ENCODE measurements at places on chromosomes 4 and X.

DNA sequence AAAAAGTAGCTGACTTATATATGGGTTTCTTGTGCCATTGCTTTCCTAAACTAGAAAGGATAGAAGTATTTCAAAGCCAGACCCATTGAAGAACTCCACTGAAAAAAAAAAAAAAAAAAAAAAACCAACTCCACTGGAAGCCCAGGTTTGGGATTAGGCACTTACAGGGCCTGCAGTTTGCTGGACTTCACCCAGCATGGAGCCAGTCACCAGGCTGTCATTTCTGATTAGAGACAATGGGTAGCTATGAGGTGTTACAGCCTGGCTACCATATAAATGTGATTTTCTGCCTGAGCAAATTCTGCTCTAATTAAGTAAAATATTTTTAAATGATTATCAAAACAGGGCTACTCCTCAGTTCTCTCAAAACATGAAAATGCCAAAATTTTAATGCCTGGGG, 49.5 kb downstream of the HS6ST2 start:
- DNase-seq = no peak

- DNase-seq = no peak
These were observed 155.2 kb downstream of the SH2D1A start for GRCh38 chrX:124501586-124501985.

GRCh38 chrX:74579597-74580198, 34.7 kb downstream of the RLIM start:
- DNase-seq = no peak

- no peak for DNase-seq
These were observed 179.5 kb downstream of the CEP135 start for GRCh38 chr4:56128213-56128612.

- DNase-seq = no peak
These were observed 48.1 kb downstream of the PDGFC start for GRCh38 chr4:156923525-156923924.

DNA sequence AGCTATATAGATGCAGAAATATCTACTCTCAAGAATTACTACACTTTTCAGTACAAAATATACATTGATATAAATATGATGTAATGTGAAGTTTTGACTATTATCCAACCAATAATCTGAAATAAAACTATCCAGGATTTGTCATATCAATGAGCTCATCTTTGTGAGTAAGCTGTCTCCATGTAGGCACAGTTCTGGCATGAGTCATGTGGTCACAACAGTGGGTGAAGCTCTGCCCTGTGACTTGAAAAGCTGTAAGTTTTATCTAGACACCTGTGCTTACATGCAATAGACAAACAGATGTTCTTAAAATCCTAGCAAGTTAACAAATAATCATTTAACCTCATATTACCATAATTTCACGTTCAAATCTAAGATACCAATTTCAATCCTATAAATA, 192.7 kb downstream of the GABRG1 start:
- DNase-seq = no peak

DNA sequence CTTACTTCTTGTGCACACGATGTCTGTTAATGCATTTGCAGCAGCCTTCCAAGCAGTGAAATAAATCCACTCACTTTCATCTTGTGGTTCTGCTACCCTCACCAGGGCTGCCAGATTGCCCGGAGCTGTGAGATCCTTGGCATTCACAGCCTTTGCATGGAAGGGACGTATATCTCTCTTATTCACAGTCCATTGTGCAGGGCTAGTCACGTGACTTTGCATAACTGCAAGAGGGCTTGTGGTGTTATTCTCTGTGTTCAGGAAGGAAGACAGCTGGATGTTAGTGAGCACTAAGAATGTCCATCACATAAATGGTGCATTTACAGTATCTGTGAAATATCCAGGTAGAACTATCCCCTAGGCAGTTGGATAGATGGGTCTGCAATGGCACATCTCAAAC, 96.5 kb upstream of the BEND4 start:
- DNase-seq = no peak

- no peak for DNase-seq
These were observed 40.7 kb downstream of the PRDM5 start for GRCh38 chr4:120881846-120882245.

GRCh38 chr4:82382751-82383150, 9.0 kb upstream of the HNRNPD start:
- DNase-seq = no peak

- no peak for DNase-seq
These were observed 34.2 kb downstream of the LDB2 start for GRCh38 chr4:16864199-16864598.

GRCh38 chr4:40427128-40427527, 92.0 kb downstream of the CHRNA9 start:
- DNase-seq = no peak

- no peak for DNase-seq
These were observed 567.8 kb upstream of the CPEB2 start for GRCh38 chr4:14434483-14434882.

DNA sequence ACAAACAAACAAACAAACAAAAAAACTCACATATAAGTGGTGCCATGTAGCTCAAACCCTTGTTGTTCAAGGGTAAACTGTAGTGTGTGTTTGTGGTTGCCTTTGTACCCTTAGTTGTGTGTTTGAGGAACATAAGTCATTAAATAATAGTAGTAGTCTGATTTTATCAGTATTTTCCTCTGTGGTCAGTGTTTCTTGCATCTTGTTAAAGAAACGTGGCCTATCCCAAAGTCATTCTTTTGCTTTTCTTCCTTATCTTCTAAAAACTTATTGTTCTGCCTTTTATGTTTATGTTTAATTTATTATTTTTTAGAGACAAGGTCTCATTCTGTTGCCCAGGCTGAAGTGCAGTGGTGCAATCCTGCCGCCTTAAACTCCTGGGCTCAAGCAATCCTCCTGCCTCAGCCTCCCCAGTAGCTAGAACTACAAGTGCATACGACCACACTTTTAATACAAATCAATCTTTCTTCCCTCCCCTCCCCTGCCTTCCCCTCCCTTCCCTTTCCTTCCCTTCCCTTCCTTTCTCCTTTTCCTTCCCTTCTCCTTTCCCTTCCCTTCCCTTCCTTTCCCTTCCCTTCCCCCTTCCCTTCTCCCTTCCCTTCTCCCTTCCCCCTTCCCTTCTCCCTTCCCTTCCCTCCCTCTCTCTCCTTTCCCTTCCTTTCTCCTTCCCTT, 26.4 kb downstream of the PRIMPOL start:
- DNase-seq = no peak

- DNase-seq = no peak
These were observed 17.4 kb downstream of the GABRA4 start for GRCh38 chr4:46975812-46976553.

- no peak for DNase-seq
These were observed 1480.3 kb downstream of the C4orf33 start for GRCh38 chr4:130576218-130576617.

DNA sequence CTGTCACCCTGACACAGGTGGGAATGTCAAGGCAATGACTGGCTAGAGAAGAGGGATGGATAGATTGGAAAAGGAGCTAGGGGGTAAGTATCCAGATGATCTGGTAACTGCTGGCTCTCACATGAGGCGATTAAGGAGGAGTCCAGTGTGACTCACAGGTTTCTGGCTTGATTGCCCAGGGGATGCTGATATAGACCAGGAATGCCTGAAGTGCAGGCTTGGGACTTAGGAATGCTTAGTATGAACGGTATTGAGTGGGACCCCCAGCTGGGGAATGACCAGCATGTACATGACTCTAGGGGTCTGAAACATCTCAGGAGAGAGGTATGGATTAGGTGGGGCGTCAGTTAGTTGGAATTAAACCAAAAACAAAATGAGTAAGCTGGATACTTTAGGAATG, 65.8 kb upstream of the PRPS1 start:
- no peak for DNase-seq

DNA sequence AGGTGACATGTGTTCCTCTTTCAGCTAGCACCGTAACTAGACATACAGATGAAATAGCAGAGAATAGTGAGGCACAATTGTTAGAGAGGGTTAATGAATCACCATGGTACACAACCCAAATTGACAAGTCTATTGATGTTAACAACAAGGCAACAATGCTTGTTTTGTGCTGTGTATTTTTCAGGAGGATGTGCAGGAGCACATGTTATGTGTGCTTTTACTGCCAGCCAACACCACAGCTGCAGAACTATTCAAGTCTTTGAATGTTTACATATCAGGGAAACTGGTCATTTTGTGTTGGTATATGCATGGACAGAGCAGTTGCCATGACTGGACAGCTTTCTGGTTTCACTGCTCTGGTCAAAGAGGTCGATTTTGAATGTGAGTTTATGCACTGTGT, 32.8 kb downstream of the STBD1 start:
- peak; percentile 25 for DNase-seq

GRCh38 chr4:144582105-144582850, 63.7 kb upstream of the HHIP start:
- DNase-seq = no peak

GRCh38 chrX:12877386-12877785, 10.5 kb downstream of the TLR7 start:
- no peak for DNase-seq

- peak; percentile 93 for DNase-seq
These were observed at the start of gene HDAC8 for GRCh38 chrX:72572248-72573157. Gene HDAC8 (minus strand): TSS chrX:72572843. CDS start chrX:72572761, 82 bp downstream.

GRCh38 chr4:142016031-142016430, 379.6 kb downstream of the IL15 start:
- DNase-seq = no peak

DNA sequence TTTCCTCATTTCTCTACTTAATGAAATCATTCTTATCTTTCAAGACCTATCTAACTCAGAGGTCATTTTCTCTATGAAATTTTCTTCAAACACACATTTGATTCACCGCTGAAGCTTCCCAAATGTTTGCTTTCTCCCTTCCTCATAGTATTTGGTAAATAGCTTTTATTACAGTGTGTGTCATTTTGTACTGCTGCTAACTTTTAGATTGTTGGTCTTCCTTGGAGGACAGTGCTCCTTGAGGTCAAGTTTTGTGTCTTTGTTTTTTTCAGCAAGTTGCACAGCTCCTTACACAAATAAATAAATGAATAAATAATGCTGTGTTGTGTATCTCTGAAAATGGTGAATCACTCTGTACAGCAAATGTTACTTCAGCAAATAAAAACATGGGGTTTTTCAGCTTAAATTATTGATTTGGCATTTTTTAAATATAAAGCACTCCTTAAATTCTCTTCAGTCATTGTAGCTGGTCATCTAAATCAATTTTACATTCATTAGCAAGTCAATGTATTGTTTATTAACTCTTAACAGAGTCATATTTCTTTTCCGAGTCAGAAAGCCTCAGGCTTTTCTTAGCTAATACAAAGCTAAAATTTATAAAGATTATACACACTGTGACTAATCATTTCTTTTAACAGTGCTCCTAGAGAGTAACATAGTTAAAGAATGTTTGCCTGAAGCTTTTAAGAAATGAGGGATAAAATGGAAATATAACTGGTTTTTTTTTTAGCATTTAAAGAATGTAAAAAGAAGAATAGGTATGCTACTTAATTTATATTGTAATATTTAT, 30.1 kb upstream of the MAD2L1 start:
- no peak for DNase-seq

DNA sequence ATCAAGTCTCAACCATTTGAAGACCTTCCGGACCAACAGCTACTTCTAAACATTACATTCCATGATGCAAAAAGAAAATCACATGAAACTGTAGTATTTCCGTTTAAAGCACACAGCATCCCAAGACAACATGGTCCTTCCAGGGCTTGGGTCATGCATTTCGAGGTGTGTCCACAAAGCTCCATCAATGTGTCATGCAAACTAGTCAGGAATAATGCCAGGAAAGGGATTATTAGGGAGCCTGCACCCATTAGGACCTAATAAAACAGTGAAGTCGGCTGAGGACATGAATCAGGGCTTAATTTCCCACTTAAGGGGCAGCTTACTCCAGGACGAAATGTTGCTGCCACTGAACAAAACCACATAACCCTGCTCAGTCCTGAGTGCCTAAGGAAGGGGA, 177.9 kb downstream of the TSPAN5 start:
- no peak for DNase-seq

DNA sequence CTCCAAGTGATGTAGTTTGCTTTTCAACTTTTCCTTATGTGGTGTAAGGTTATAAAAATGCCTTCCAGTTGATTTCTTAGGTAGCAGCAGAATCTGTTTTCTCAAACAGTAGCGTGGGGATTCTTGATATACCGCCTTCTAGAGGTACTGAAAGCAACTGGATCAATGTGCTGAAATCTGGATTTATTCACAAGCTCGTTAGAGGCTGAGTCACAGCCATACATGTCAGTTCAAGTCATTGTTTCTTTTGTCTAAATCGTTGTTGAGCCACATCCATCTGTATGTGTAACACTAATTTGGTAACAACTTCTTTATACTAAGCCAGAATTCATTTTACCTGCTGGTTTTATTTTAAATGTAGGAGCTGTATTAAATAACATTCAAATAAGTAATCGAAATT, 200.0 kb upstream of the MAD2L1 start:
- no peak for DNase-seq

DNA sequence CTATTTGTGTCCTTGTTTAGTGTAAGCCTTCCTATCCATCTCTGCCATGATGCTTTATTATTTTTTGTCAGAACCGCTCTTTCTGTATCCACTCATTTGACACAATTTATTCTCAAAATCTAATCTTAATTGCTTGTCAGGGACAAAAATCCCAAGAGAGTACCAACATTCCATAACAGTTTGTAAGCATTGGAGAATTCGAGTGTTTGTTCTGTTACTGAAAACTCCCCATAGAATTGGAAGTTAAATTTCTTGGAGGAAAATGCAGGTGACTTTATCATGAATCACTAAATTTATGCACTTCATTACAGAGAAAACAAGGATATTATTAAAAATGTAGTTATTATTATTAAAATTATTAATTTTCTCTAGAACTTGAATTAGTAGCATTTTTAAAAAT, 1986.1 kb downstream of the ARAP2 start:
- DNase-seq = no peak

- DNase-seq = no peak
These were observed 20.4 kb downstream of the BMP2K start for GRCh38 chr4:78796526-78796925.

GRCh38 chrX:40971736-40972135, 113.5 kb upstream of the USP9X start:
- no peak for DNase-seq

DNA sequence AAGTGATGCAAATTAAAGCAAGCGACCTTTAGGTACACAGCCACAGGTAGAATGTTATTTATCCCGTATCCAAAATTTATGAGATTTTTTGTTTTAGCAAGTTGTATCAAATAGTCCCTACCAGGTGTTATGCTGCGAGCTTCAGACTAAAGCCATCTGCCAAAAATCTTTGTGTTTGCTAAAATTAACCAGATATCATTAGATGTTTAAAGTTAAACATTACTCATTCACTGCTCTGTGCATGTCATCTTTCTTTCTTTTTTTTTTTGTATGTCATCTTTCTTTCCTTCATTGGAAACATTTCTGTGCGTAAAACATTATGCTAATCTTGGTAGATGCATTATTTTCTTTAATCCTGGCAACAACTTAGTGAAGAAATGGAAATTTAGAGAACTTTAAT, 173.1 kb downstream of the FHIP1A start:
- DNase-seq = no peak

DNA sequence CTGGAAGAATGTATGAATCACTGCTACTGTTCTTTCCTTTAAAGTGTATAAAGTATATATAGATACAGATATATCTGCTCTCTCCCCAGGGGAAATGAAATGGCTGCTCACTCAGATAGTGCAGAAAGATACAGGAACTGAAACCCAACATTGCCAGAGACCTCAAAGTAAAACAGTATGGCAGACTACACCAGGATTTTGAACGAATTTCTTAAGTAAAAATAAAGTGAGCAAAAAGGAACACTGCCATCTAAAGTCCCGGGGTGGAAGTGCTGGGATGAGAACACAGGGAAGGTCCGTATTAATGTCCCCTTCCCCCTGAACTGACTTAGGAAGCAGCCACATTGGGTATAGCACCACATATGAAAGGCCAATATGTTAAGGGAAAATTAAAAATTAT, 93.4 kb downstream of the TMA16 start:
- peak; percentile 81 for DNase-seq

Data from NCI-H1417 (cell line).